Dermis microvascular lymphatic vessel endothelial cell (primary cell): ENCODE measurements at places on chromosomes 2 and 18. TPM values are rescaled to one million over a fixed set of nuclear protein-coding genes. Genes with fewer than 3 reads are reported as not detected.

- no peak for DNase-seq
Measured at GRCh38 chr2:68236876-68237275, 15.5 kb downstream of the PPP3R1 start.

Gene ATP8B1
- 18.2 and 34.0 TPM in 2 replicates for total RNA-seq

DNA sequence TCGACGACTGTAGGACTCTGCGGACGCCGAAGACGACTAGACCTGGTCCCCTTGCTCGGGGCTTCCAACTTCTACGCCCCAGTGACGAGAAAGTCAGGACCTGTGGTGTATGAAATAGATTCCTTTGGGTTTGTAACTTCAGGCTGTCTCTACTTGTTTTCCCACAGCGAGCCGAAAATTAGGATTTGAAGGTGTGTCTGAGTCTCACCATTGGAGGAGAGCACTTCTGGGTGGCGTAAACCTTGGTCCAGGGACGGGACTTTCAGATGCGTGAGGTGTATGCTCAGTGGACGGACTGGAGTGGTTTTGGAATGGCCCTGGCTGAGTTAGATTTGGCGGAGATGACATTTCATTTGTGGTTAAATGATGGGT, 1.3 kb downstream of the BIRC6 start:
- no peak for DNase-seq

Gene FHL2
- 21.3 and 33.0 TPM in 2 replicates for total RNA-seq

DNA sequence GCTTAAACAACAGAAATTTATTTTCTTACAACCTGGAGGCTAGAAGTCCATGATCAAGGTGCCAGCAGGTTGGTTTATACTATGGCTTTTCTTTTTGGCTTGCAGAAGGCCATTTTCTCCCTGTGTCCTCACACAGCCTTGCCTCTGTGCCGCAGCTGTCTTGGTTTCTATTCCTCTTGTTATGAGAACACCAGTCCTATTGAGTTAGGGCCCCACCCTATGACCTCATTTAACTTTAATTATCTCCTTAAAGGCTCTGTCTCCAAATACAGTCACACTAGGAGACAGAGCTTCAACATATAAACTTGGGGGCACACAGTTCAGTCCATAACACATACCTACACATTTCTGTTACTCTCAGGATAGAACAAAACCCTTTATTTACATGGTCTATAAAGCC, 17.3 kb upstream of the RHOB start:
- DNase-seq, result no peak
